Cardiac muscle cell (in vitro differentiated cells and primary cell): ENCODE measurements at places on chromosomes 3 and 15.

DNA sequence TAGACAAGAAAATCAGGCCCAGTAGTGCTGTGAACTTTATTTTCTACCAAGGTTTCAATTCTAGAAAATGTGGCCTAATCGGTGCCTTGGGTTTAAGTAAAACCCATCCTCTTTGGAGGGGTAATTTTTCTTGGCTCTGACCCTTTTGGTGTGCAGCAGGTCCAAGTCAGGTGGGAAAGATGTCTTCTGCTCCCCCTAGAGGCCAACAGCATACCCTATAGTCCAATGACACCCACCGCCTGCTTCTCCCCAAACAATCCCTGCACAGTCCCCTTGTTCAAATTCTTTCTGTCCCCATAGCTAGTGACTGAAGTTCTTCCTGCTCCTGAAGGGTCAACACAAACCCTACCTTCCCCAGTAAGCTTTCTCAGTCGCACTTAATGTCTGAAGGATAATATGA lies 261.8 kb upstream of the GOLGA6L4 start:
- DNase-seq, result peak; percentile 20

GRCh38 chr3:182787302-182788036 lies 5.8 kb upstream of the ATP11B start:
- DNase-seq, result no peak

DNA sequence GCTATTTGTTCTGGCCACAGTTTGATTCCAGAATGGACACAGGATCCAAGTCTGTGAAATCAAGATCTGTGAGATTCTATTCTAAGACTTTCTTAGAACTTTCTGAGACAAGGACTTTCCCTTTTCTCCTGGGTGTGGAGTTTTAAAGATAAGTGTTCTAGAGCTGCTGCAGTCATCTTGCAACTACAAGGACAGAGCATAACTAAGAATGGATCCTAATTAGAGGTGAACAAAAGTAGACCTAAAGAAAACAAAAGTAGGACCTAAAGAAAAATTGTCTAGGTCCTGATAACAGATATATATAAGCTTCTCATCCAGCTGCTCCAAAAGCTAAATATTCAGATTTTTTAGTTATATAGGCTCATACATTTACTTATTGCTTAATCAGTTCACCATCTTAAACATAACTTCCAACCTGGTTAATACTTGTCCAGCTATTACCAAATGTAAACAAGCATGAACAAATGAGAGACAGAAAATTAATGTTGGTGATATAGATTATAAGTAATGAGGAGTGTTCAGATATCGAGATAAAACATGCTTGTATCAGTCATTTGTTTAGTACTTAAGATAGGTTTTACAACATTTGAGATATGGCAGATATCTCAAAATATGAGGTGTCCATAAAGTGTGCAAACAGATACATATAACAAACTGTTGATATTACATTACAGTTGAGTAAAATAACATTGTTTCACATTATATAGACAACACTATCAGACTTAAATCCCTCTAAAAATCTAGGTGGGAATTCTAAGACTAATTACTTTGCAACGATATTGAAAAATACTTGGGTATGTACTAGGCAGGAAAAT lies 75.1 kb downstream of the CD200 start:
- no peak for DNase-seq

DNA sequence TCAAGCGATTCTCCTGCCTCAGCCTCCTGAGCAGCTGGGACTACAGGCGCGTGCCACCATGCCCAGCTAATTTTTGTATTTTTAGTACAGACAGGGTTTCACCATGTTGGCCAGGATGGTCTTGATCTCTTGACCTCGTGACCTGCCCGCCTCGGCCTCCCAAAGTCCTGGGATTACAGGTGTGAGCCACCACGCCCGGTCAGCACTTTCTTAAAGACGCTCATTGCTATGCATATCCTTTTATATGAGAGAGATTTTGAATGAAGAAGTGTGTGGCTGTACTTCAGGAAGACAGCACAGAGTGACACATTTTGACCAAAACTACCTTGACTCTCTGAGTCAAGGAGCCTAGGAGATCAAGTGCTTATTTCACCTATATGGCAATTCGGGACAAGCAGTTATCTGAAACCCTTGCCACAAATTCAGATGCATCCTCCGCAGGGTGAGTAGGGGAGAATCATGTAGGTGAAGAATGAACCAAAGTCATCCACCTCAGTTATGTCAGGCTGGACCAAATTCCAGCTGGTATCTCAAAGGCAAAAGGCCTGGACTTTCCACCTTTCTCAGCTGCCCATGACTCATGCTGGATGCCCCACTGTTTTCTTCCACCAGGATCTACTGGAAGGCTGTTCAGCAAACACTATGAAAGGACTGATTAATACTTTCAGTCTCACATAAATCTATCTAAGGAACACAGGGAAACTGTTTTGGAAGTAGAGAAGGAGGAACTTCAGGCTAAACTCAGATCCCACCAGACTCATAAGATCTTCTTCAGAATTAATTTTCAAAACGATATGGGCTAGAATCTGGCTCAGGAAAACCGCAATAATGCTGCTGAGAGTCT lies 31.9 kb downstream of the SUSD5 start:
- no peak for DNase-seq

- DNase-seq, result no peak
These were observed 369.1 kb downstream of the RBMS3 start for GRCh38 chr3:29649815-29650547.

DNA sequence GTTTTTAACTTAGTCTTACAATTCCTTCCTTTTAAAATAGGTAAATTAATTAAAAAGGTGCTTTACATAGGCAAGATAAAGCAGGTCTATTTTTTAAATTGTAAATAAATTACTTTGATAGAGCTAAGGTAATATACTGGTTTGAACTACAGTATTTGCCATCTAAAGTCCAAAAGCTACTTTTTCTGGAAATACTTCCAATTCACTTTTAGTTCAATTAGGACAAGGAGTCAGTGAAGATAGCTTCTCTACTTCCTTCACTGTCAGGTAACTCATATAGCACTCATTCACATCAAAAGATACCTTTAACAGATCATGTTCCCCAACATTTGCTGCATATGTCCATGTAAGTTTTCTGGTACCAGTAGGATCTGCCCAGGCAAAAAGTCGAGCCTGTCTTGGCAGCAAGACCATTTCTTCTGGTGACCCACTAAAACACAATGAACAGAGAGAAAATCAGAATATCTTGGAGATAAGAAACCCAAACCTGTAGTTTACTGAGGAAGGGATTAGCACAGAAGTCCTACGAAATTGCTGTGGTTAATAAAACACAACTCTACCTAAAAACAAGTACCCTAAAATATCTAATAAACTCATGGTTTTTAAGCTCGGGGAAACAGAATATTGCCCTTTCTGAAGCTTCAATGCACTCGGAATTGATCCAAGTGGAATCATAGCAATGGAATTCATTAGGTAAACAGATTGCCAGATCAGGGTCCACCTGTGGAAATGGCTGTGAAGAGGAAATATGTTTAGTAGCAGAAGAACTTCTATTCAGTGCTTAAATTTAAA lies 153.1 kb downstream of the VPS13C start:
- no peak for DNase-seq
